ENCODE measurements at places on chromosomes 5 and 9.

DNA sequence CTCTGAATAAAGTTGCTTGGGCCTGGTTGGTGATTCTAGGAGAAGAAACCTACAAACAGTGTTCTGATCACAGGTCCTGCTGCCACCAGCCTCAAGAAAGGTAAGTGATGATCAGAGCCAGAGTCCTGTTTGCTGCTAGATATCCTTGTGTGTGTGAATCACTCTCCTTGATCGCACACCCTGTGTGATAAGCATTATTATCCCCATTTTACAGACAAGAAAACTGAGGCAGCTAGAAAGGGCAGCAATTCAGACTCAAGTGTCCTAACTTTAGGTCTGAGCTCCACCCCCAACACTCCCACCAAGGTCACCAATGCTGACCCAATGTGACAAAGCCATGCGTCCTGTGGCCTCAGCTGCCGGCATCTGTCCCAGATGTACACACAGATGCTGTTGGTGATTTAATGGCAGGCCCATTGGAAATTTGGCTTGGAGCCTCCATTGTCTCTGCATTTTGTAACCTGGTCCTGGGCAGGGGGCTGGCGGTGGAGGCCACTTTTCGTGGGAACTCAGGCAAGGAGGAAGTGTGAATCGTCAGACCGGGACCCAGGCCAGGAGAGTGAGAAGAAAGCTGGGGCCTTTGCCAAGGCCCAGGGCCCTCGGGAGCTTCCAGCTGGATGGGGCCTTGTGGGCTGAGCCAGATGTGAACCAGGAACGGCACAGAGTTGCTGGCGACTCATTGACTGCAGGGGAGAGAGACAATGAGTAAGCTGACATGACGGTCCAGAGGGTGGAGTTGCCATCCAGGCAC, 29.8 kb upstream of the GGTA1 start:
- DNase-seq, result no peak

GRCh38 chr5:110965773-110966581, 105.5 kb upstream of the TSLP start:
- DNase-seq, result no peak

GRCh38 chr5:75885321-75885720, 168.1 kb upstream of the POC5 start:
- no peak for DNase-seq

DNA sequence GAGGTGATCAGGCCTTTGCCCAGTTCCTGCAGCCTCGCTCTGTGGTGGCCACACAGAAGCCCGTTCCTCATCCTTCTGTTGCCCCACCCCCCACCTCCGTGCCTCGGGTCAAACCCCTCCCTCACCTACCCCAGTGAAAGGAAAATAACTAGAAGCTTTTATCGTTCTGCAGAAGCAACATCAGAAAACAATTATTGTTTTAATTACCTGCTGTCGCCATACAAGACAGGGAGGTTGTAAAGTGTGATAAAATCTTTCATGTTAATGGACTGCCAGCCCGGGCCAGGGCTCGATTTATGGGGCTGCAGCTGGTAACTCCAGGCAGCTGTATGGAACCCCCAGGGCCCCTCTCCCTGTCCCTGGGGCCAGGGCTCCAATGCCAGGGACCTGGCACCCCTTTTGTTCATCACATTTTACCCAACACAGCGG, 20.6 kb downstream of the UNC5A start:
- DNase-seq, result no peak

DNA sequence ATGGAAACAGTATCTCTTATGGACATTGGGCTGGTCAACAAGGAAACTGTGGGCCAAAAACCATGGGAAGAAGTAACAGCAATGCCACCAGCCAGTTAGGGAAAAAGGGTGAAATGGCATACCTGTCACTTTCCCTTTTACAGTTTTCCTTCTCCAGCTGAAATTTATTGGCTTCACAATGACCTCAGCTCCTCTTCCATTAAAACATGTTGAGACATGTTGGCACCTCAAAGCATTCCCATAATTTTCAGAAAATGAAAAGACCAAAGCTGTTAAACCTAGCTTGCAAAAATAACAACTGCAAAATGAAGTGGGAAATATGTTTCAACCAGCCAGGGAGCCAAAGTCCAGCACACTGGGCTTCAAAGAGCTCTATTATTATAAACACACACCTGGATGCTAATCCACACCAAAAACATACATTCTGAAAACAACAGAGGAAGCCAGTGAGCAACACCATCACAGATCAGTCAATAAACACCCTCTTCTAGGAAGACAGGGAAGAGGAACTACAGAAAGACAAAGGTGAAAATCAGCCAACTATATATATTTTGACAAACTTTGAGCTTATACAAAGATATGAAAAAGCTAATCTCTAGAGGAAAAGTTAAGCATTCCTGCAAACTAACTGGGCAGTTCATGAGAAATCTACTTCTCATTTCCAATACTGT, 78.4 kb upstream of the PTGER4 start:
- no peak for DNase-seq

GRCh38 chr9:101508211-101508610, 25.4 kb upstream of the RNF20 start:
- no peak for DNase-seq

GRCh38 chr5:126939887-126940286, 90.5 kb downstream of the MARCHF3 start:
- no peak for DNase-seq

GRCh38 chr9:107351382-107352045, 68.4 kb downstream of the RAD23B start:
- DNase-seq, result no peak

DNA sequence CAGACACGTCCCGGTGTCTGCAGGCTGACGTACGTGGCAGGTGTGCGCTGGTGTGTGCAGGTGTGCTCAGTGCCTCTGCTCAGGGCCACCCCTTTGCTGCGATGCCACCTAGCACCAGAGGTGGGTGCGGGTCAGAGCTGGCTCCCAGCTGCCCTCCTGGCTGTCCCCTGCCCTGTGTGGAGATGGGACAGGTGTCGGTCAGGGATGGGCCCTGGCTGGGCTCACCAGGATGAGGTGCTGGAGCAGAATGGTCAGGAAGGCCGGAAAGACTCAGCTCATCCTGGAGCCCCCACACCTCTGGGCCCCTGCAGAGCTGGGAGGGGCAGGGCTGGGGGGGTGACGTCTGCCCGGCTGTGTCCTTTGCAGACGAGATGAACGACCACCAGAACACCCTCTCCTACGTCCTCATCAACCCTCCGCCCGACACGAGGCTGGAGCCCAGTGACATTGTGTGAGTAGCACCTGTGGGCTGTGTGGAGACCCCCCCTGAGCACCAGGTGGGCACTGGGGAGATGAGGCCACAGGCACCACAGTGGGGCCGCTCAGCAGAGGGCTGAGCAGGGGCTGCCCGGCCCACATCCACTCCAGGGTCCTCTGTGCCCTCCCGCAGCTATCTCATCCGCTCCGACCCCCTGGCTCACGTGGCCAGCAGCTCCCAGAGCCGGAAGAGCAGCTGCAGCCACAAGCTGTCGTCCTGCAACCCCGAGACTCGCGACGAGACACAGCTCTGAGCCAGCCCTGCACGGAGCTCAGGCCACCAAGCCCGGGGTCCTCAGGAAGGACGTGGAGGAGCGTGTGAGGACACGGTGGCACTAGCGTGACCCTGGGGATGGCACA, 89.7 kb downstream of the KCNT1 start:
- no peak for DNase-seq

DNA sequence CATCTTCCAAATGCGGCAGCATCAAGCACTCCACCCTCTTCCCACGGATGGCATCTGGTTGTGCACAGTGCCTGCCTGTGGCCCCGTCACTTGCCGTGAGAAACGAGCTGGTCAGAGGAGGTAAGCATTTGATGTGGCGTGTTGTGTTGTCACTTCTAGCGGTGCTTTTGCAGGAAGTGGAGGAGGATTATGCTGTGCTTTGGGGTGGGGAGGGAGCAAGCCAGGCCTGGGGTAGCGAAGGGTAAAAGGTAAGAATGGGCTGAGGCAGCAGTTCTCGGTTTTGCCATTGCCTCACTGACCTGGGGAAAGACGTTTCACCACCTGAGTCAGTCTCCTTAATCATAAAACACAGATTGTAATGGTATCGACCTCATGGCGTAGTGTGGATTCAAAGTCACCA, 2.3 kb upstream of the POMT1 start:
- DNase-seq, result no peak

- no peak for DNase-seq
Measured at GRCh38 chr9:131734165-131734610, 5.7 kb downstream of the RAPGEF1 start.

DNA sequence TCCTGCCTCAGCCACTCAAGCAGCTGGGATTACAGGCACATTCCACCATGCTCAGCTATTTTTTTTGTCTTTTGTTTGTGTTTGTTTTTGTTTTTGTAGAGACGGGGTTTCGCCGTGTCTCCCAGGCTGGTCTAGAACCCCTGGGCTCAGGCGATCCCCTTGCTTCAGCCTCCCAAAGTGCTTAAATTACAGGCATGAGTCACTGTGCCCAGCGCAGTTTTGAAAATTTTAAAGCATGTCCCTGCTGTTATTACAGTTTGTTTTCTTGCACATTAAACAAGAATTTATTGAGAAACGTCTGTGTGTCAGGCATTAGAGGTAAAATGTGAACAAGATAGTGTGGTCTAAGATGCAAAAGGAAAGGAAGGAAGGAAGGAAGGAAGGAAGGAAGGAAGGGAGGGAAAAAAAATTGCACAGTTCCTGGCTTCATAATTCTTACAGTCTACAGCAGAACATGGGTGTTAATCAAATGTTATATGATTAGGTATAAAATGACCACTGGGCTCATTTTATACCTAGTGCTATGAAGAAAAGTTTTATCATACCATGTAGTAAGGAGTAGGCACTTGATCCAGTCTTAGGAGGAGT, 205.4 kb downstream of the SNX18 start:
- no peak for DNase-seq

GRCh38 chr5:33715661-33716060, 176.1 kb downstream of the ADAMTS12 start:
- DNase-seq, result no peak

DNA sequence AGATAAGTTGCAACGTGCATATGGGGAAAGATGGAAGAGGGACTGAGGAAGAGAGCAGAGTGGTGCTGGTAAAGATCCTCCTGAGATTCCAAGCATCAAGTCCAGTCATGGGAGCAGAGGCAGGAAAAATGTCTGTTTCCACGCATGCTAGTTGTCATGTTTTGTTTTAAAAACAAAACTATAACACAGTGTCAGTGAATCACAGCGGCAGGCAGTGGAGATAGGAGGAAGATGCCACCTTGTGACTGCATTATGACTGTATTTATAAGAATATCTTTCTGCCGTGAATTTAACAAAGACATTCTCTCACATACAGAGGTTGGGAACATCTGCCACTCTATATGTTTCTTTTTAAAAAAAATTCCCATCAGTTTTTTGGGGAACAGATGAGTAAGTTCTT, 3.7 kb upstream of the SVEP1 start:
- DNase-seq, result no peak

DNA sequence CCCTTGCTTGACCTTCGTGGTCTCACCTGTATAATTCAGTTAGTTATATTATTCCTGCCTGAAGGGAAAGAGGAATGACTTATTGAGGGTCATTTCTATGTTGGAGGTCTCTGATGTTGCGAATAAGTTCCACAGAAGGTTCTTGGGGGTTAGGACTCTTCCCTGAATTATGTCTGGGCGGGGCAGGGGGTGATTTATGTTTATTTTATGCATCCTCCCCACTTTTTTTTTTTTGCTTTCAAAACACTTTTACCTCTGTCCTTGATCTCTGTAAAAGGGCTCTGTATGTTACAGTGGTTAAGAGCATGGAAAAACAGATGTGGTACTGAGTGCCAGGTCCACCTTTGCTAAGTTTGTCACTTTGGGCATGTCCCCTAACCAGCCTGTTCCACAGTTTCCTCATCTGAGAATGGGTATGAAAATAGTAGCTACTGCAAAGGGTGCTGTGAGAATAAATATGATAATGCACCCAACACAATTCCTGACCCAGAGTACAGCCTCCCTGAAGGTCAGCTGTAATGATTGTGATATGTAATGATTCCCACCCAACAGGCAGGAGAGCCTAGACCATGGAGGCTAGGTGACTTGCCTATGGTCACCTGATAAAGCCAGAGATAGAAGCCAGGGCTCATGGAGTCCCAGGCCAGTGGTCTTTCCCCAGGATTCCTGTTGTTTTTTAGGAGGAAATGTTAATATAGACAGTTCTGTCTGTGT, 54.8 kb downstream of the SLC22A5 start:
- no peak for DNase-seq

- DNase-seq, result no peak
Measured at GRCh38 chr5:38607930-38608564, 51.6 kb upstream of the LIFR start.

GRCh38 chr5:60086583-60086982, 193.1 kb upstream of the PDE4D start:
- no peak for DNase-seq

DNA sequence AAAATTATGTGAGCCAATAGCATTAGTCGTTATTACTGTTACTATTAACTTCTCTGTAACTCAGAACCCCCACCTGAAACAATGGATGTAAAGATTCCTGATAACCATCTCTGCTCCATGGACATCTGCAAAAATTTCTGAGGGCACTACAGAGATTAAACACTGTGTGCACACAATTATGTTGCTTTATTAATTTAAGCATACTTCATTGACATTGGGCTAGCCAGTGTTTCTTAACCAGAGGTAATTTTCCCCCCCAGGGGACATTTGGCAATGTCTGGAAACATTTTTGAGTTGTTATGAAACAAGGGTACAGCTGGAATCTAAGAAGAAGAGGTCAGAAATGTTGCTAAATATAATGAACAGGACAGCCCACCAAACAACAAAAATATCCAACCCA, 19.3 kb downstream of the SLIT3 start:
- DNase-seq, result no peak

DNA sequence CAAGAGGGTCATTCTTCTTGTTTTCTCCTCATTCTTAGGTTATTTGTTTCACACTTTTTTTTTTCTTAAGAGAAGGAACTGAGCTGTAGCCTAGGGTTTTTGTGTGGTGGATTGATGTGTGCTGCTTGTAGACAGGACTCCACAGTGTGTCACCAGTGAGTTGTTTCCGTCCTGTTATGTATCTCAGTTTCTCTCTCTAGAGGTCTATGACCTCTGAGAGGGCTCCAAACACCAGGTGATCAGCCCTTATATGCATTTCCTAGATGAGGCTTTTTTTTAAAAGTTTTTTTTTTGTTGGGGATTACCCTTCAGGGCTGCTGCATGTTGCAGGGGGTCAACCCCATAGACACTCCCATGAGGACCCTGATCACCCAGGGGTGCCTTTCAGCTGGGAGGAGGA, 124.2 kb upstream of the MAST4 start:
- no peak for DNase-seq

DNA sequence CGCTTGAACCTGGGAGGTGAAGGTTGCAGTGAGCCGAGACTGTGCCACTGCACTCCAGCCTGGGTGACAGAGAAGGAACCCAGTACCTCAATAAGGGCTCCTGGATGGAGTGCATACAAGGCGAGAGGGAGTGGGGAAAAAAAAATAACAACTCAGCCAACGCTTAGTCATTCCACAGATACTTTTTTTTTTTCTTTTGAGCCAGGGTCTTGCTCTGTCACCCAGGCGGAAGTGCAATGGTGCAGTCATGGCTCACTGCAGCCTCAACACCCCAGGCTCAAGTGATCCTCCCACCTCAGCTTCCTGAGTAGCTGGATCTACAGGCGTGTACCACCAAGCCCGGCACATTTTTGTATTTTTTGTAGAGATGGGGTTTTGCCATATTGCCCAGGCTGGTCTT, 59.5 kb upstream of the GGTA1 start:
- DNase-seq, result no peak

Data from NCI-H1930 (cell line).